ENCODE measurements at places on chromosomes 4 and X.

GRCh38 chrX:133530960-133531359 is 115.7 kb upstream of the GPC4 start:
- DNase-seq = no peak

- DNase-seq = no peak
These were observed 91.8 kb downstream of the SHISA3 start for GRCh38 chr4:42489095-42489494.

GRCh38 chrX:87299563-87300160 is 217.9 kb upstream of the KLHL4 start:
- DNase-seq = no peak

GRCh38 chr4:179817317-179817716 is 2375.1 kb upstream of the AGA start:
- DNase-seq = no peak

- DNase-seq = no peak
These were observed 93.6 kb downstream of the DTHD1 start for GRCh38 chr4:36374836-36375511.

- no peak for DNase-seq
These were observed 1.5 kb upstream of the USP46 start for GRCh38 chr4:52660643-52661042.

GRCh38 chr4:78226279-78226678 is 169.2 kb downstream of the FRAS1 start:
- no peak for DNase-seq

GRCh38 chr4:121773883-121774282 is 8.9 kb upstream of the SMIM43 start:
- DNase-seq = no peak

DNA sequence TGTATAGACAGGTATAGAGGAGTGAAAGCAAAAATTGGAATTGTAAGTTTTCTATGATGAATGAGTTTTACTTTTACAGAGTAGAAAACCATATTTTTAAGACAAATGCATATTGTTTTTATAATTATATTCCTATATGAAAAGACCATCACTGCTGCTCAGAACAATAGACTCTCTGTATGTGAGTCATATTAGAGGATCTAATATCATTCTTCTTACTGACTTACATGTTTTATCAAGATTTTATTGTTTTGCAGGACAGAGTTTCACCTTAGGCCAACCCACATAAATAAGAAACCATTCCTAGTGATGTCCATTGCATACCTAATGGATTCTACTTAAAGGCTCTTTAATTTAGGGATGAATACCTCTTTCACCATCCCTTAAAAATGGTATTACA is 88.6 kb downstream of the NR3C2 start:
- DNase-seq = no peak

GRCh38 chr4:2789351-2789750 is 3.5 kb upstream of the SH3BP2 start:
- DNase-seq = no peak

GRCh38 chrX:69130439-69130838 is 34.8 kb downstream of the PJA1 start:
- no peak for DNase-seq

DNA sequence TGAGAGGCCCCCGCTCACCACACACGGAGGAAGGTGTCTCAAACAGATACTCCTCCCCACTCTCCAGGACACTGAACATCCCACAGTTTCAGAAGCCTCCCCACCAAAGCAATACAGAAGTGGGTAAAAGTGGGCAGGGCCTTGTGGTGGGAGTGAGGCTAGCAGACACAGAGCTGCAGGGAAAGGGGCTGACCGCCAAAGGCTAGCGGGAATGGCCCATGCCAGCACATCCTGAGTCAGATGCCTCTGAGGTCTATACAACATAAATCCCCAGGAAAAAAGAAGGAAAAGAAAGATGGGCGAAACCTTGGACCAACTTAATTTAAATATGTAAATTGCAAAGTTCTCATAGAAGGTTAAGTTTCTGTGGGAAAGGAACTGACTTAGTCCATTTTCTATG is 21.9 kb upstream of the ARHGAP10 start:
- no peak for DNase-seq

GRCh38 chr4:37516057-37516775 is 170.0 kb downstream of the RELL1 start:
- no peak for DNase-seq

GRCh38 chr4:2963966-2964471 is 648 bp downstream of the GRK4 start:
- no peak for DNase-seq

- DNase-seq = peak; percentile 8
These were observed 892.4 kb upstream of the TENM3 start for GRCh38 chr4:181350615-181351415.

DNA sequence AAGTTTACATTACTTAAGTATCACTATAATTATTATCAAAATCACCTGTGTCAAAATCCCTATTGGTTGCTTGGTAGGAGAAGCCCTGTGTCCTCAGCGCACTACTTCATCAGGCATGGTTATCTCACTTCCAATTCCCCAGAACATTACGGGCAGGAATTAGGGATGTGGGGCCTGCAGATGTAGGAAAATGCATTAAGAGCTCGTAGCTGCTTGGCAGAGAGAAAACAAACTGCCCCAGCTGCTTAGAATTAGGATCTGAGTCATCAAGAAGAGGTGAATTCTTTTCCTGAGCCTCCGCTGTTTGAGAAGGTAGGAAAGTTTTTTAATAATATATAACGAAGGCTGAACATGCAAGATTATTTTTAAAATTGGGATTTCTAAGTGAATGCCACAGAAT is 31.1 kb upstream of the CLNK start:
- DNase-seq = no peak

GRCh38 chrX:42988700-42989099 is 210.7 kb upstream of the PPP1R2C start:
- no peak for DNase-seq

DNA sequence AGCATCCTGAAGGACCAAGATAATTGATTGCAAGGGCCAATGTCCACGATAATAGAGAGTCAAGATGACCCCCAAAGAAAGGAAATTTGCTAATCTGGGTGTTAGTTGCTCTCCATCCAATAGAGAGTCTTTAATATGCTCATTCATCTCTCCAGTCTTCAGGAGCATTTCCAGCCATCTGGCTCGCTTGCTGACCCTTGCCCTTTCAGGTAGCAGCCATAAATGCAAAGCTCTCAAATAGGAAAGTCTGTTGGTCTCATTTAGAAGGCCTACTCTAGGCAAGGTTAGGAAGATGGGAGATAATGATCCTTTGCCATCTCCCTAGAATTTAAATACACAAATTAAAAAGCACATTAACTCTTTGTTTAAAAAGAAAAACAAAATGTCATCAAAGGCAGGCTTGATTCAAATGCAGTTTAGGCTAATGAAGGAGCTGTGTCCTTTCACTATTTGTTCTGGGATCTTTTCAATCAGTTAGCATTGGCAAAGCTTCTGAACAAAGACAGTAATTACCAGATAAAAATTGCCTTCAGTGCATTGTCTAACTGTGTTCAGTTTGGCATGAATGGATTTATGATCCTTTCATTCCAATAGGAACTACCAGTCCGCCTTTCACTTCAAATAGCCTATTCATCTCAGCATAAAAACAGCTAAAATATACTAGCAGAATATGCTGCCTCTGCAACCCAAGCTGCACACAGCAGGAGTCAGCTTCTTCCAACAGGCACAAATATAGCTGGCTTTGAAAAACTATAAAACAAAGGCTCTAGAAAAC is 49.6 kb upstream of the ATXN3L start:
- DNase-seq = no peak

DNA sequence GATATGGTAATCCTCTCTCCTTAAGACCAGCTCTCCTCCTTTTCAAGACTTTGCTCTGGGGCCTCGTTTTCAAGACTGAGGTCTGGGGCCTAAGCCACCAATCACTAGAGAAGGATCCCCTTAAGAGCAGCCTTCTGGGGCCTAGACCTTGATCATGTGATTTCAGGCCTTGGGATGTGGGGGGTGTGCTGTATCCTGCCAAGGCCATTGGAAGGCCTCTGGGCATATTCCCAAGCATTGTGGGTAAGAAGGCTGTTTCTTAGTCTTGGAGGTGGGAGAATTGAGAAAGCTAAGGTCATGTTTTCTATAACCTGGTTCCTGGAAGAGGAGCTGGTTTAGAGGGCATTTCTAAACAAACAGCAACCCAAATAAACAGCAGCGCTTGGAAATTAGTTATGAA is 12.1 kb downstream of the TMEM164 start:
- DNase-seq = no peak

DNA sequence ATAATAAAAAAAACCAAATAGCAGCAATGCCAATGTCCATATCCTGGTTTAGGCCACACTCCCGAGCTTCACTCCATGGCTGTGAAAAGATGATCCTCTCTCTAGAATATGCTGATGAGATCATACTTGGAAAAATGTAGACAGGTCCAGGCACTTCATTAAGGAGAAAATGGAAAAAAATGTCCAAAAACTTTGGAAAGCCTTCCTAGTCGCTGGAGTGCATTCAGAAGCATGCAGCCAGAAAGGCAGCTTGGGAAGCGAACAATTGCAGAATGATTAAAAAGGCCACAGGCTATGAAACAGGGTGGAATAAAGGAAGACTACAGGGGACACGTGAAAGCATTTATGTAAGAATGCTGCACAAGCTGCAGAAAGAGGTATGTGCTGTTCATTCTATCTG is 165.6 kb upstream of the HCCS start:
- no peak for DNase-seq

Measured in neural crest cell (in vitro differentiated cells).